ENCODE measurements at places on chromosomes 3 and 15. TPM values are rescaled to one million over a fixed set of nuclear protein-coding genes. Genes with fewer than 3 reads are reported as not detected.

The HYKK gene
- 2.4 TPM for total RNA-seq

The TP63 gene
- total RNA-seq = 1.1 TPM

The TRPM1 gene
- total RNA-seq = not detected

The FANCI gene
- 196 TPM for total RNA-seq

The STOML1 gene
- 7.1 TPM for total RNA-seq

The TRA2B gene
- 194 TPM for total RNA-seq

The KNG1 gene
- total RNA-seq = not detected

The NR2F2 gene
- not detected for total RNA-seq

The SCG3 gene
- not detected for total RNA-seq

The PPP1R14D gene
- total RNA-seq = not detected

The GOLGA8J gene
- not detected for total RNA-seq

The COPS2 gene
- 62.6 TPM for total RNA-seq

The B3GNT5 gene
- 0.78 TPM for total RNA-seq

The TMIE gene
- total RNA-seq = 0.63 TPM

The NAALADL2 gene
- total RNA-seq = not detected

The ATP13A3 gene
- total RNA-seq = 77.8 TPM

The FETUB gene
- total RNA-seq = not detected

The SLC7A14 gene
- not detected for total RNA-seq

The CHRNB4 gene
- not detected for total RNA-seq

The LSAMP gene
- not detected for total RNA-seq

The ATP10A gene
- total RNA-seq = 36.5 TPM

The SEC61A1 gene
- 194 TPM for total RNA-seq

The XCR1 gene
- not detected for total RNA-seq

The SEMA5B gene
- 0.30 TPM for total RNA-seq

The FANCD2OS gene
- total RNA-seq = not detected

The P2RY12 gene
- total RNA-seq = not detected

The NLGN1 gene
- total RNA-seq = not detected

The GNAT1 gene
- not detected for total RNA-seq

The ECE2 gene
- not detected for total RNA-seq

The USP19 gene
- total RNA-seq = 61.2 TPM

The DGKG gene
- 0.58 TPM for total RNA-seq

The RNU5B-1 gene
- not detected for total RNA-seq

The GXYLT2 gene
- not detected for total RNA-seq

The CHRNA5 gene
- 2.1 TPM for total RNA-seq

The BLM gene
- total RNA-seq = 63.7 TPM

The PAQR9 gene
- not detected for total RNA-seq

The PPARG gene
- 3.7 TPM for total RNA-seq

The MAGI1 gene
- total RNA-seq = 0.25 TPM

The PLA2G4F gene
- not detected for total RNA-seq

The LTK gene
- 5.5 TPM for total RNA-seq

The CLDN16 gene
- total RNA-seq = not detected

The ERICH6 gene
- total RNA-seq = 0.81 TPM

The ZNF106 gene
- total RNA-seq = 43.6 TPM

The COL6A6 gene
- not detected for total RNA-seq

The PIGZ gene
- 1.8 TPM for total RNA-seq

The CA12 gene
- 0.20 TPM for total RNA-seq

The NME9 gene
- total RNA-seq = 0.43 TPM

The SLC24A5 gene
- total RNA-seq = not detected

The SEMA3F gene
- total RNA-seq = 0.15 TPM

The SPATA16 gene
- not detected for total RNA-seq

The HHATL gene
- total RNA-seq = 0.25 TPM

The ZNF35 gene
- 1.9 TPM for total RNA-seq

The C2CD4B gene
- total RNA-seq = 0.23 TPM

The SLC22A13 gene
- 0.25 TPM for total RNA-seq

The SLC2A2 gene
- total RNA-seq = not detected

The TMF1 gene
- 58.0 TPM for total RNA-seq

The C2CD4A gene
- 0.23 TPM for total RNA-seq
